SJSA1 (cell line): ENCODE measurements at places on chromosomes 12 and 14. TPM values are rescaled to one million over a fixed set of nuclear protein-coding genes. Genes with fewer than 3 reads are reported as not detected.
A peak's percentile ranks its signal among the peaks of the same experiment; 100 is the strongest.

The LRP1-AS gene
- total RNA-seq: not detected in 2 replicates

The PRR4 gene
- 1.6 TPM in 1 of 2 replicates, not detected in the other for total RNA-seq

The SIX6 gene
- total RNA-seq: not detected in 2 replicates

The DNAH10 gene
- total RNA-seq: 0.19 and 1.00 TPM in 2 replicates

DNA sequence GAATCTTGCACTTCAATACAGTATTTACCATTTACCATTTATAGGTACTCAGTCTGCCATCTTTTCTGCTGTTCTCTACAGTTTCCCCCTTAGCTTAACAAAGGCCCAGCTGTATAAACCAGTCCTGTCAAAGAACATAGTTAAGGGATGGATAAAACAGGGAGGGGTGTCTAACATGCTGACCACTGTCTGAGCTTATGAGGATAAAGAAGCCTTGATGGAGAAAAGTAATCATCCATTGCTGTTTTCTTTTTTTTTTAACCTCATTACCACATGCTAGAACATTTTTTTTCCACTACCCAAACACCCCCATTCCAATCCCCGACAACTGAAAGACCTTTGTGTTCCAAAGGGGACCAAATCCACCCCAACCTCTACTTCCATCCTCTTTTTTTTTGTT is 39.9 kb downstream of the SOX5 start:
- H3K36me3 ChIP-seq: no peaks in the 10 kb centered on the region
- no peaks in the 10 kb centered on the region for H3K4me1 ChIP-seq
- H3K27ac ChIP-seq: no peak overlapping the region
- H3K4me3 ChIP-seq: no peak overlapping the region
- H3K27me3 ChIP-seq: no peaks in the 10 kb centered on the region

GRCh38 chr12:52805000-52805399 is 8.9 kb downstream of the KRT4 start:
- H3K4me1 ChIP-seq: peaks cover 19% of the 10 kb centered on the region
- DNase-seq: peak; percentile 83
- H3K36me3 ChIP-seq: no peaks in the 10 kb centered on the region
- H3K27me3 ChIP-seq: peaks cover 59% of the 10 kb centered on the region

DNA sequence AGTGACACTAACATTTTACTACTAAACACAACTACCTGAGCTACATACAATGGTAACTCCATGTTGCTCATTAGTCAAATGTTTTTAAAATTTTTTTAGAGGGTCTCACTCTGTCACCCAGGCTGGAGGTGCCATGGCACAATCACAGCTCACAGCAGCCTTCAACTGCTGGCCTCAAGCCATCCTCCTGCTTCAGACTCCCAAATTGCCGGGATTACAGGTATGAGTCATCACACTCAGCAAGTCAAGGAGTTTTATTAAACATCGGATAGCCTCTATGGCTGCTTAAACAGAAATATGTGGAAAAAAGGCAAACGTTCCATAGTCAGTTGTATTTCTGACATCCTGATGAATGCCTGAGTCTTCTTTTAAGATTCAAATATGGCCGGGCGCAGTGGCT is 11.1 kb upstream of the NPFF start:
- no peak overlapping the region for H3K27ac ChIP-seq
- no peaks in the 10 kb centered on the region for H3K4me1 ChIP-seq
- no peak overlapping the region for H3K4me3 ChIP-seq
- DNase-seq: no peak

- H3K4me3 ChIP-seq: no peak overlapping the region
- peaks cover 4% of the 10 kb centered on the region for H3K4me1 ChIP-seq
- H3K27ac ChIP-seq: no peak overlapping the region
- no peaks in the 10 kb centered on the region for H3K27me3 ChIP-seq
- no peak for DNase-seq
- H3K36me3 ChIP-seq: no peaks in the 10 kb centered on the region
These were observed 29.2 kb downstream of the ITPK1 start for GRCh38 chr14:93086441-93087055.

GRCh38 chr12:1199700-1200099 is 208.7 kb downstream of the ERC1 start:
- no peak for DNase-seq
- no peak overlapping the region for H3K27ac ChIP-seq
- no peak overlapping the region for H3K4me3 ChIP-seq

GRCh38 chr14:89260898-89261297 is 156.1 kb downstream of the FOXN3 start:
- H3K27ac ChIP-seq: no peak overlapping the region
- no peaks in the 10 kb centered on the region for H3K27me3 ChIP-seq
- no peak for DNase-seq

DNA sequence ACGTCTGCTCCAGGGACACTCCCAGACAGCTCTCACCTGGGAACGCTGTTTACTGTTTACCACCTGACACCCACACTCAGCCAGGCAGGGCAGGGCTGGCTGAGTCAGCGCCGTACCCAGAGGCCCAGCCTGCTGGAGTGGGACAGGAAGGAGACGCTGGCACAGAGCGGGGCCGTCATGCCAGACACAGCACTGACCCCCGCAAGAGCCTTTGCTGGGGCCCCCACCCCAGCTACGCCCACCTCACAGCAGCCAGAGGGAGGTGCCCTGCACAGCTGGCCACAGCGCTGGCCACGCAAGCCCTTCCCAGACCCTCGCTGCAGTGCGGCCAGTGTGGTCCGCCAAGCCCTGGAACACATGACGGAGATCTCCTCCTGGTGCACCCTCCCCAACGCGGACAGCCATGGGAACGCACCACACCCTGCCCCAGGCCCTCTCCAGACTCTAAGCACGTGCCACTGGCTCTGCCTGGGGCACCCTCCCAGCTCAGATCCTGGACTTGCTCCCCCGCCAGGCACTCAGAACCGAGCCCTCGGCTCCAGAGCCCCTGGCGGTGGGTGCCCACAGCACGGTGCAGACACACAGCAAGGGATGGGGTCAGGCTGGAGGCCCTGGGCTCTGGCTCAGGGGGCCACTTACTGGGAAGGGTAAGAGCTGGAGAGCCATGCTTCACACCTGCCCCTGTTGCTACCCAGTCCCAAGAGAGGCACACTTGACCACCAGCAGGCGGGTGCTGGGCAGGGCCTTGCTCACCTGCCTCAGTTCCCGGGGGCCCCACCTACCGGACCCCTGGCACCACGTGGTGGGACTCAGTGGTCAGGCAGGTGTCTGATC is 5.7 kb downstream of the AHNAK2 start:
- peak overlapping the region; percentile 84 for H3K27ac ChIP-seq
- DNase-seq: no peak
- peaks cover 78% of the 10 kb centered on the region for H3K4me1 ChIP-seq

- no peak overlapping the region for H3K27ac ChIP-seq
- H3K4me1 ChIP-seq: peaks cover 12% of the 10 kb centered on the region
- no peaks in the 10 kb centered on the region for H3K27me3 ChIP-seq
- DNase-seq: no peak
These were observed 187.0 kb downstream of the EPS8 start for GRCh38 chr12:15602051-15602672.

- H3K4me1 ChIP-seq: peaks cover 7% of the 10 kb centered on the region; the same call in 1 of the 2 replicates
- no peaks in the 10 kb centered on the region for H3K27me3 ChIP-seq
- H3K27ac ChIP-seq: no peak overlapping the region
- H3K36me3 ChIP-seq: no peaks in the 10 kb centered on the region
- DNase-seq: peak; percentile 17
- H3K4me3 ChIP-seq: no peak overlapping the region
These were observed 107.2 kb downstream of the DPF3 start for GRCh38 chr14:72786378-72787350.

DNA sequence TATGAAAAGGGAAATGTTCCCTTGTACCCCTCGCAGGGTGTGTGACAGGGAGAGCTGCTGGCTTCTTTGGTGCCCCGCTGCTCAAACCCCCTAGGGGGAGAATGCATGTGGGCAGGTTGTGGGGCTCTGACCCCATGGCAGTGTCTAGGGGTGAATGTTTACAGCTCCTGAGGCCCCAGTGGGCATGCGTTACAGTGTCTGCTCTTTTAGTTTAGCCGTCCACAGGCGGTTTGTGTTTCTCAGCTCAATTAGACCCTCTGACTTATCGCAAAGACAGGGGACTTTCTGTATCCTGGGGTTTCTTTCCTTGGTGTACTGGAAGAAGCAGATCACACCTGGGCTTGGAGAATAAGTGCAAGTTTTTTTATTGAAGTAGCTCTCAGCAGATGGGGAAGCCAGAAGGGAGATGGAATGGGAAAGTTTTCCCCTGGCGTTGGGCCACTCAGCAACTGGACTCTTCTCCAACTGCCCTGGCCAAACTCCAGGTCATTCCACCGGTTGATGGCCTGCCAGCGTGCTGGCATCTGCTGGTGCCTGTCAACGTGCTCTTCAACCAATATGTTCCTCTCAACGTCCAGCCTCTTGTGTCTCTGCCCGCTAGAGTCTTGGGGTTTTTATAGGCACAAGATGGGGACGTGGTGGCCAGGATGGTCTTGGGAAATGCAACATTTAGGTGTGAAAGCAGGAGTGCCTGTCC is 720.9 kb downstream of the FSCB start:
- no peak overlapping the region for H3K27ac ChIP-seq
- H3K4me1 ChIP-seq: no peaks in the 10 kb centered on the region
- no peak overlapping the region for H3K4me3 ChIP-seq
- DNase-seq: no peak
- no peaks in the 10 kb centered on the region for H3K27me3 ChIP-seq
- H3K36me3 ChIP-seq: no peaks in the 10 kb centered on the region

DNA sequence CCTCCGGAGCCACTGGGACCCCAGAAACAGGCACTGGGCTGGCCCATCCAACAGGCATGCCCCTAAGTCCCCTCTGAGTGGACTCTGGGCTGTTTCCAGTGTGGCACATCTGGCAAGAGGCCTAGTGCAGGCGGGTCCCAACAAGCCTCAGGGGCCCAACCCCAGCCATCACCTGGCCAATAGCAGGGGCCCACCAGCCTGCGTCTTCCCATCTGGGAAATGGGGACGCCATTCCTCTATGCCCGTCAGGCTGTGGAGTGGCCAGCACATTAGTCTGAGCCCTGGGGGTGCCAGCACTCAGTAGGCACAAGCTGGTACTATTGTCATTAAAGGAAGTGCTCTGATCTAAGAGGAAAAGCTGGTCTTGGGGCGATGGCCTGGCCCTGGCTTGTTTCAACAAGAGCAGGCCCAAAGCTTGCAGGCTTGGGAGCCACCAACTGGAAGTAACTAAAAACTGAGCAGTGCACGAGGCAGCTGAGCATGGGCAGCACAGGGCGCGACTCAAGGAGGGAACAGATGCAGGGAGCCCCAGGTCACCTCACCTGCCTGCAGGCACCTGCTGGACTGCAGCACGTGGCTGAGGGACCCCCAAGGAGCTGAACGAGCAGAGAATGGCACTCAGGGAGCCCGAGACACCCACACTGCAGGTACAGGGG is 8.4 kb downstream of the DEGS2 start:
- no peaks in the 10 kb centered on the region for H3K36me3 ChIP-seq
- H3K4me3 ChIP-seq: no peak overlapping the region
- no peak for DNase-seq
- no peaks in the 10 kb centered on the region for H3K27me3 ChIP-seq
- H3K27ac ChIP-seq: no peak overlapping the region

DNA sequence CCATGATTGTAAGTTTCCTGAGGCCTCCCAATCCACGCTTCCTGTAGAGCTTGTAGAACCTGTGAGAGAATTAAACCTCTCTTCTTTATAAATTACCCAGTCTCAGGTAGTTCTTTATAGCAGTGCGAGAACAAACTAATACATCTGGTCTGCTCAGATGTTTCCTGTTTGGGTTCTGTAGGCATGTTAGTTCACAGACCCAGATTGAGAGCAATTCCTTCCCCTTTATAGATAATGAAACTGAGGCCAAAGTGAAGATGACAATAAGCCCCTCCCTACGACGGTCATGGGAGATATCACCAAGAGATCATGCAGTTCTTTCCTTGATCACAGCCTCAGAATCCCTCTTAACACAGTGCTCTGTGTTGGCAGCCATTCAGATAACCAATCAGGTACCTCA is 76.5 kb upstream of the CLMN start:
- no peaks in the 10 kb centered on the region for H3K27me3 ChIP-seq
- no peaks in the 10 kb centered on the region for H3K36me3 ChIP-seq
- no peak overlapping the region for H3K4me3 ChIP-seq

DNA sequence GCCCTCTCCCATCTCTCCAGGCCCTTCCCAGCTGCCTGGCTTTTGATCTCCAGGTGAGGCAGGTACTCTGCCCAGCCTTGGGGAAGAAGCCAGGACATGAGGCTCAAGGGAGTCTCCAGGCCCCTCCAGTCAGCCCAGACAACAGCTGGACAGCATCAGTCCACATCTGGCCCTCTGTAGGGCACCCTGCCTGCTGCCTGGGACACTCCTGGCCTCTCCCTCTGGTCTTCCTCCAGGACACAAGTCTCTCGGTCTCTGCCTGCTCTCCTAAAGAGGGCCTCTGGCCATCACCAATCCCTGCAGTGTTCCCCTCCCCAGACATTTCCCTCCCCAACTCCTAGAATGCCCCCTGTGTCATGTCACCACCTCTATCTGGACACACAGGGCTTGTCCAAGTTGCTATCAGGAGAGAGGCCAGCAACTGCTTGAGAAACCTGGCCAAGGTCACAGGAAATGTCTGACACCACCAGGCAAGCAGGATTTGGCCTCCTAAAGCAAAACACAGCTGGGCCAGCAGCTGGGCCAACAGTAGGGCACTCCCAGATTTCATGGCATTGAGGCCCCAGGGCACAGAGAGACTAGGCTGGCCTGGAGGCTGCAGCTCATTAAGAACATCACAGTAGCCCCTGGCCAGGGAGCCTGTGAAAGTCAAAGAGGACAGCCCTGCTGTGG is 29.0 kb downstream of the LTBP2 start:
- H3K27me3 ChIP-seq: no peaks in the 10 kb centered on the region
- DNase-seq: no peak
- H3K36me3 ChIP-seq: no peaks in the 10 kb centered on the region
- no peak overlapping the region for H3K4me3 ChIP-seq
- H3K27ac ChIP-seq: no peak overlapping the region
- peaks cover 42% of the 10 kb centered on the region for H3K4me1 ChIP-seq

DNA sequence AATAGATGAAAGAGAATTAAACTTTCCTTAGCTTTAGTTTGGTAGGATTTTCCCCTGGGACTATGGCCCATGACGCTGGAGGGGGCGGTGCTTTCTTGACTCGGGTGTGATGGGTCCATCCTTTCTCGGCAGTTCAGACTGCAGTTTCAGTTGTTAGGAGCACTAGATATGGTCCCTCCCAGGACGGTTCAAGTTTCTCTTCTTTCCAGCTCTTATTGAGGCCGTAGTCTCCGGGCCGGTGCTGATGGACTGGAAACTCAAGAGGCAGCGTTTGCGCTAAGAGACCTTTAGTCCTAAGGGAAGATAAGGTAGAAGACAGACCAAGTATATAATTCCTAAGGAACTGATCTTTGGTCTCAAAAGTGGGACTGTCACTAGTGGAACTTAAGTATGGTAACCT is 111.2 kb downstream of the RIN3 start:
- DNase-seq: no peak
- H3K27me3 ChIP-seq: no peaks in the 10 kb centered on the region
- no peak overlapping the region for H3K27ac ChIP-seq
- H3K4me1 ChIP-seq: peaks cover 16% of the 10 kb centered on the region

- no peaks in the 10 kb centered on the region for H3K27me3 ChIP-seq
- H3K4me1 ChIP-seq: peaks cover 21% of the 10 kb centered on the region
- peak; percentile 94 for DNase-seq
- no peaks in the 10 kb centered on the region for H3K36me3 ChIP-seq
- H3K4me3 ChIP-seq: no peak overlapping the region
These were observed 1141.2 kb upstream of the TMEM132C start for GRCh38 chr12:127125607-127126259.
